GM23338 (cell line): ENCODE measurements at places on chromosomes 5 and 9.

- DNase-seq = no peak
Observed at GRCh38 chr5:150600616-150601490, 39.6 kb upstream of the SYNPO start.

DNA sequence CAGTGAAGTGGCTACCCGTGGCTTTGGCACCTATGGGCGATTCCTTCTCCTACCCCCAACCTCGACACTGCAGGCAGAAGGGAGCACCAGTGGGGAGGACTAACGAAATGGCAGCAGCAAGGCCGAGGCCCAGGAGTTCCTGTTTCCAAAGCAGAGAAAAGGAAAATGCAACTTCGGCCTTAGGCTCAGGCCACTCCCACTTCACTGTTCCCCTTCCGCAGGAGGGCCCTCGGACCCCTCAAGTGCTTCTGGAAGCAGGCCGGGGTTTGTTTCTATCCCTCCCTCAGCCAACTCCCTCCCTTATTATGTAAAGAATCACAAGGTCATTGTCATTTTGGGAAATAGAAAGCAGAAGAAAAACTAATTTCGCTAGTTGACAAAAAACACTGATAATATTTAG lies 36.4 kb upstream of the NKX2-5 start:
- no peak for DNase-seq

- DNase-seq = no peak
Observed at GRCh38 chr5:34771076-34771475, 67.9 kb upstream of the TTC23L start.

DNA sequence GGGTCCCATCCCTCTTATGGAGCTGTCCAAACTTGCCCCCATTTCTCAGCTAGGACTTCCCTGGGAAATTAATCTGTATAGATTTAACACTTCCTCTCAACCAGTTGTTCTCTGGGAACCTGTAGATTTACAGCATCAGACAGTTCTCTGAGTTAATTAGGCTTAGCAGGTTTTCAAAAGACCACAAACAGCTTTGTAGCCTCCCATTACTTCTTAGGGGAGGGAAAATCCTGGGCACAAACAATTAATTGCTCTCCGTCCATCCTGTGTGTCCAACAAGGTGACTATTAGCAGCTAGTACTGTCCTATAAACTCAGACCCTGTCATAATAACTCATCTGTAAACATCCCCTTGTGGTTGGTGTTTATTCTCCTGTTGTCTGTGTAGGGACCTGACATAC lies 197.9 kb downstream of the GOLPH3 start:
- DNase-seq = no peak

DNA sequence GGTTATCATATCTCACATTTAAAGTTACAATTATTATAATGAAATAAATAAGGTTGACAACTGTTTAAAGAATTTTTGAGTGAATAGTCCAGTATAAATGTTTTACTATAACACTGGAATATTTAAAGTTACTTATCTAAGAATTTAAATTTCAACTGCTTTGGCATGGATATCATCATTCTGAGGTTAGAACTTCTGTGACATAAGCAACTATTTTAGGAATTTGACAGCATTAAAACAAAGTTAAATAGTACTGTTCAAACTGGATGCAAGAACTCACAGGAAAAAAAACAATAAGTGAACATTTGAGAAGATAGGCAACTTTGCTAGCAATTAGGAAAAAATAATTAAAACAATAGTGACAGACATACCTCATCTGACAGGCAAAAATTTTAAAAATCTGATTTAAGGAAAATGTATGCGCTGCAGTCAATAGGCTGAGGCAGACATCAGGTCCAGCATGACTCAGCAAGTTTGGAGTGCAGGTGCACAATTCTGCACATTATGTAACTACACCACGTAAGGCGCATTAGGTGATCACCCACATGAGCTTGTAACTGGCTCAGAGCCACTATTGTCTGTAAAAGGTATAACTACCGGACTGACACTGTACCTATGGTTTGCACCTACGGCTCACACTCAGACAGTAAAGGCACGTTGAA lies 180.6 kb downstream of the PDE4D start:
- DNase-seq = peak; percentile 71

DNA sequence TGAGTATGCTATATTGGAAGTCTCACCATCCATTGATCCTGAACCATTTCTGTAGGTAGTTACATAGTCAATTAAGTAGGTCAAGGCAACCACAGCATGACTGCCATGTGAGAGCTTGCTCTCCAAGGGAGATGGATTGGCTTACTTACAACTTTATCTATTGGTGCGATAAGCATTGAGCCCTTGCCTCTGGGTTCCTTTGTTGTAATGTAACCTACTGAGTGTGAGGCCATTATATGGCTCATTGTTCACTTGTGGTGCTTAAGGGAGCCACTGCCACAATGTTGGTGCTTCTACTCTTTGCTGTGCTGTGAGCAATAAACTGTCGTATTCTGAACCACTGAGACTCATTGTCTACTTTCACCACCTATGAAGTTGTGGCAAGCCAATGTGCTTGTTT lies 510.6 kb upstream of the ITGA1 start:
- no peak for DNase-seq

DNA sequence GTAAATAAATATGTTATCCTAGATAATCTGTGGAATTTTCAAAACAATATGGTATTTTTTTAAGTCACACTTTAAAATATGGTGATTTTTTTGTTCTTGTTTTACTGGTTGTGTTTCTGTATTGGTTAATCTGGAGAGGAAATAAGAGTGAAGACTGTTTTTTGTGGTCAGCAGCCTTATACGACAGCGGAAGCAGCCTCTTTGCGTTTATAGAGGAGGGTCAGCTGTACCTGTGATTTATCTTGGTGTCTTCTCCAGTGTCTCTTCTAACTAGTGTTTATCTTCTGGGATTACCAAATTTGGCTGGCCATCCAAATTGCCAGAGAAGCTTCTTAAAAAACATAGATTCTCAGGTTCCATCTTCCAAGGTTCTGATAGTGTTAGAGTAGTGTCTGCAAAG lies 58.7 kb downstream of the ICE1 start:
- DNase-seq = no peak

- peak; percentile 47 for DNase-seq
Observed at GRCh38 chr5:10145923-10146401, 103.7 kb downstream of the ATPSCKMT start.
